ENCODE measurements at places on chromosomes 1 and 21.

DNA sequence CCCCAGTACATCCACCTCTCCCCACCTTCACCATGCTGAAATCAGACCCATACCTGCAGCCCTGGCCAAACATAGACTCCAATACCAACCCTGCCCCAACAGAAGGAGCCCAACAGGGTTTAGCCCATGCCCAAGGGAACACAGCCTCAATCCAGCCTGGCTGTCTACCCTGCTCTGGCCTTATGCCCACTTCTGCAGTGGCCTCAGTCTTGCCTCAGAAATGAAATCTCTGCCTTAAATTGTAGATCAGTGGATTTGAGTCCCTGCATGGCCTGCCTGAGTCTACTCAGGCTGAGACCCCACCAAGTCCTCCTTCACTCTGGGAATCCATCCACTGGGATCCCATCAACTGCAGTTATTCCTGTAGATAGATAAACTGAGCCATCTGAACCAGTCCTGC, 97.6 kb upstream of the GJB5 start:
- no peak for DNase-seq

DNA sequence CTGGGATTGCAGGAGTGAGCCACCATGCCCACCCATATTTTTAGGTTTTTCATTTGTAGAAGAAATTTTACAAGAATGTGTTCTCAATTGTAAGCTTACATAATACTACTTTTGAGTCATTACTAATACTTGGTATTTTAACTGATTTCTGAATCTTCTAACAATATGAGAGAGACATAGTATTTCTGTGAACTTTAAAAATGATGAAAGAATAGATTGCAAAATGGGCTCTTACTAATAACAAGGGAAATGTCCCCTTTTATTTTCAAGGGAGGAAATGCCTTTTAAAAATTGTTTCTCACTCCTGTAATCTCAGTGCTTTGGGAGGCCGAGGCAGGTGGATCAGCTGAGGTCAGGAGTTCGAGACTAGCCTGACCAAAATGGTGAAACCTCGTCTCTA, 5.9 kb downstream of the AGO3 start:
- DNase-seq = no peak

GRCh38 chr1:111769517-111770146, 13.9 kb downstream of the DDX20 start:
- DNase-seq = no peak

GRCh38 chr1:9653210-9653490, 1.6 kb downstream of the PIK3CD start:
- no peak for DNase-seq

- peak; percentile 92 for DNase-seq
These were observed 721 bp downstream of the PBXIP1 start for GRCh38 chr1:154955039-154955717.

DNA sequence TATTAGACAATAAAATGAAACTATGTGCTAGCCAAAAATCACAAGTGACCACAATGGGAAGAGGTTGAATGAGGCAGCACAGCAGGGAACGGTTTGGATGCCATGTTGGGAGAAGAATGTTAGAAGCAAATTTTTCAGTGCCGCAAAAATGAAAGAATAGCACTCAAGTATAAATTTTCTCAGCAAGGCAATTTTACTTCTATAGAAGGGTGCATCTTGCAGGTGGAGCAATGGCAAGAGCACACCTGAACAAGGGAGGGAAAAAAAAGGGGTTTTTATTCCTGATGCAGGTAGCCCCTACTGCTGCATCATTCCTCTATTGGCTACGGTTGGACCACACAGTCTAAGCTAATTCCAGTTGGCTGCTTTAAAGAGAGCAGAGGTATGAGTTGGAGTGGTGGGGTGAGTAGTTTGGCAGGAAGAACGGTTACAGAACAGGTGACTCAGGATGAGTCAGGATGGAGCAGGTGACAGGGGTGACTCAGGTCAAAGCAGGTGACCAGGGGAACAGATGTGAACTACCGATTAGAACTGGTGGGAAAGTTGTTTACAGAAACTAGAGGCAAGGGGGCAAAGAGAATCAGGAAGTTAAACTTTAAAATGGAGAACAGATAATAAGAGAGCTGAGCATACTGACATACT, 301.1 kb upstream of the NRIP1 start:
- no peak for DNase-seq

- DNase-seq = no peak
These were observed 165.3 kb upstream of the UBE2U start for GRCh38 chr1:64038119-64038518.

- no peak for DNase-seq
These were observed 97.7 kb downstream of the PAPPA2 start for GRCh38 chr1:176560681-176561080.

GRCh38 chr1:230858918-230859729, 9.2 kb downstream of the C1orf198 start:
- no peak for DNase-seq
